ENCODE measurements at places on chromosomes 13 and 19.

DNA sequence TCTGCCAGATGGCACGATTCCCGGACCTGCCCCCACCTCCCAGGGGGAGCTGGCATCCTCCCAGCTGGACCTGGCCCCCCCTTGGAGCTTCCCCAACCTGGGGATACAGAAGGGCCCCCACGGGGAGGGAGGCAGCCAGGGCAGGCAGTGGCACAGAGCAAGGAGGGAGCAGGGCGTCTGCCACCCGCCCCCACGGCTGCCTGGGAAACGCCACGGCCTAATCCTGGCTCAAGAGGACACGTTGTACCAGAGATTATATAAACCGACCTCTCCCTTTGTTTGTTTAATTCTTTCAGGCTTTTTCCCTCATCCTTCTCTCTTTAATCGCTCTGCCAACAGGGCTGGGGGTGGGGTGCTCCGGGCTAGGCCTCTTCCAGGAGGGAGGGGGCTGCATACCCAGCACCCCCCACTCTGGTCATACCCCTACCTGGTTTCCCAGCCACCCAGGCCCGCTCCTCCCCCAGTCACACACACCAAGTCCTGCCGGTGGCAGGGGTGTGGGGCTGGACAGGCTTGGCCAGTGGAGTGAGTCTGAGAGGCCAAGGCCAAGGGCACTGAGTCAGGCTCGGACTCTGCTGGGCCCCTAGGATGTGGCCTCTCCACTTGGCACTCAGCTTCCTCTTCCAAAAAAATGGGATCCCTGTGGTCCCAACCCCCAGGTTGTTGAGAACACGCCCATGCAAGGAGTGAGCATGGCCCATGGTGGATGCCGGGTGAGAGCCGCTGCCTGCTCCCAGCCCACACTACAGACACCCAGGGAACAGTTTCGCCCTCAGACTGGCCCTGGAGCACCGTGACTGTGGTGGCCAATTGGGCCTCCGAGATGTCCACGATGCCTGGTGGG lies 29.5 kb upstream of the NFIC start:
- no peak for DNase-seq

DNA sequence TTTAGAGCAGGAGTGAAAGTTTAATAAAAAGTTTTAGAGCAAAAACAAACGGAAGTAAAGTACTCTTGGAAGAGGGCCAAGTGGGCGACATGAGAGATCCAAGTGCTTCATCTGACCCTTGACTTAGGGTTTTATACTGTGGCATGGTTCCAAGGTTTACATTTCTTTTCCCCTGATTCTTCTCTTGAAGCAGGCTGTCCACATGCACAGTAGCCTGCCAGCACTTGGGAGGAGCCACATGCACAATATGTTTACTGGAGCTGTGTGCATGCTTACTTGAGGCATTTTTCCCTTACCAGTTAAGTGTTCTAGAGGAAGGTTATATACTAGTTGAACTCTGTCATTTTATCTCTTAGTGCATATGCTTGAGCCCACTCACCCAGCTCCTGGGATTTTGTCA lies 295.6 kb downstream of the TBC1D4 start:
- no peak for DNase-seq

GRCh38 chr13:20974981-20975585 lies 72.5 kb upstream of the XPO4 start:
- DNase-seq: no peak

GRCh38 chr19:3145909-3146676 lies 10.3 kb downstream of the GNA15 start:
- no peak for DNase-seq

GRCh38 chr13:32314271-32315237 lies 609 bp downstream of the ZAR1L start:
- no peak for DNase-seq

GRCh38 chr19:51503286-51503817 lies 1.8 kb upstream of the SIGLEC12 start:
- DNase-seq: no peak

DNA sequence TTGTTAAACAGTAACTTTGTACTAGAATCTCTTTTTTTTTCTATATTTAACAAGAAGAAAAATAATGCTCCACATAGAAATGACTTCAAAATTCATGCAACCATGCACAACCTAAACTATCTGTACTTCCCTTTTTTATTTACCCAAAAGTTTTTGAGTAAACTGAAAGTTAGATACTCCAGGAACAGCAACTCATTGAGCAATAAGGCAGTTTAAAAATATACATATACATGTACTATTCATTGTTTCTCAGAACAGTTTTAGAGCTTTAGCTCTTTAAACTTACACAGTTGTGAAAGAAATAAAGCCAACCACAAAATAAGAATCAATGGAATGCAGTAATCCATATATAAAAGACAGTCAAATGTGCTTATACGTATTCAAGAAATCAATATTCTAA lies 39.2 kb downstream of the MTMR6 start:
- no peak for DNase-seq

DNA sequence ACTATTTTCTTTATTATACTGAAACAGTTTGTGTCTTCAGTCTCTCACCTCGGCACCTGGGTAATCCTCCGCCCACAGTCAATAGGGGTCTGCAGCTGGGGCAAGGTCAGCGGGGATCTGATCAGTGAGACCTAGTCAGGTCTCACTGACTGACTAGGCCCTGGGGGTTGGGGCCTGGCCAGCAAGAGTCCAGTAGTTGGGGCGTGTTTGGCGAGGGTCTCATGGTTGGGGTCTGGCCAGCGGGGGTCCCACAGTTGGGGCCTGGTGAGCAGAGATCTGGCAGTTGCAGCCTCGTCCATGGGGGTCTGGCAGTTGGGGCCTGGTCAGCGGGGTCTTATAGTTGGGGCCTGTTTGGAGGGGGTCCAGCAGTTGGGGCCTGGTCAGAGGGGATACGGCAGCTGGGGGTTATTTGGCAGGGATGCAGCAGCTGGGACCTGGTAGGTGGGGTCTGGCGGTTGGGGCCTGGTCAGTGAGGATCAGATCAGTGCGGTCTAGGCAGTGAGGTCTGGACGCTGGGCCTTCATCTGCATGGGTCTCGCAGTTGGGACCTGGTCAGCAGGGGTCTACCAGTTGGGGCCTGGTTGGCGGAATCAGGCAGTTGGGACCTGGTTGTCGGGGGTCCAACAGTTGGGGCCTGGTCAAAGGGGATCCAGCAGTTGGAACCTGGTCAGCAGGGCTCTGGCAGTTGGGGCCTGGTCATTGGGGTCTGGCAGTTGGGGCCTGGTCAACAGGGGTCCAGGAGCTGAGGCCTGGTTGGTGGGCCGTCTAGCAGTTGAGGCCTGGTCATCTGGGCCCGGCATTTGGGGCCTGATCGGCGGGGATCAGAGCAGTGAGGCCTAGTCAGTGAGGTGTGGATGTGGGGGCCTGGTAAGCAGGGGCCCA lies 61.1 kb upstream of the TPM4 start:
- no peak for DNase-seq

DNA sequence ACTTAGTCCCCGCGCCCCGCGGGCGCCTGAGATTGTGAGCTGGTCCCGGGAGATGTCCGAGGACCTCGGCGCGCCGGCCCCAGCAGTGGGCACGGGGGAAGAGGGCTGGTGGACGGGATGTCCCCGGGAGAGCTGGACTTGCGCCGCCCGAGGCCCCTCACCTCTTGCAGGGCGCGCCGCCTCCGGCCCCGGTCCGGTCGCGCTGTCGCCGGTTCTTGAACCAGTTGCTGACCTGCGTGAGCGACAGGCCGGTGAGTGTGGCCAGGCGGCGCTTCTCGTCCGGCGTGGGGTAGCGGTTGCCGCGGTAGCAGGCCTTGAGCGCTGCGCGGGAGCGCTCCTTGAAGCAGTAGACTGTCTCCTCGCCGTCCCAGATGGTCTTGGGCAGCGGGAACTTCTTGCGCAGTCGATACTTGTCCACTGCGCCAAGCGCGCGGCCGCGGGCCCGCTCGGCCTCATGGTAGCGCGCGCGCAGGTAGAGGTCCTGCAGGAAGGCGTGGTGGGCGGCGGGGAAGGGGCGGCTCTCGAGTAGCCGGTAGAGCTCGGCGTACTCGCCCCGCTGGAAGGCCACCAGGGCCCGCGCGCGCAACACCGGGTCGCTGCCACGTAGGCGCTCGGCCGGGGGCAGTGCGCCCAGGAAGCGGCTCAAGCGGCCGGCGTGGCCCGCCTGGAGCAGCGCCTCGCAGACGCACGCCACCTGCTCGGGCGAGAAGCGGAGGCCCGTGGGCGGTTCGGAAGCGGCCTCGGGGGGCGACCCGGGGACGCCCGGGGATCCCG lies 984 bp downstream of the SIX5 start:
- DNase-seq: no peak

- no peak for DNase-seq
These were observed 61.1 kb downstream of the KCNC3 start for GRCh38 chr19:50268041-50268440.

DNA sequence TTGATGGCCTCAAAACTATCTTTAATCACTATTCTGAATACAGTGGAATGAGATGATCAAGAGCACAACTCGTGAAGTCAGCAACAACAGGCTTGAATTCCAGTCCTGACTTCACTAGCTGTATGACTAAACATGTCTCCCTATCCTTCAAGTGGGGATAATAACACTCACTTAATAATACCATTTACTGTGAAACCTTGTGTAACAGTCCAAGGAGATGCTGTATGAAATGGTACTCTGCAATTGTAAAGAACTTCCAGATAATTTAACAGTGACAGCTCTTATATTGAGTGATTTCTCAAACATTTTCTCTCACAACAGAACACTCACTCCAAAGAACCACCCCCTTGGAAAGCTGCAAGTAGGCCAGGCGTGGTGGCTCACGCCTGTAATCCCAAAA lies 823.1 kb downstream of the DIAPH3 start:
- DNase-seq: no peak

DNA sequence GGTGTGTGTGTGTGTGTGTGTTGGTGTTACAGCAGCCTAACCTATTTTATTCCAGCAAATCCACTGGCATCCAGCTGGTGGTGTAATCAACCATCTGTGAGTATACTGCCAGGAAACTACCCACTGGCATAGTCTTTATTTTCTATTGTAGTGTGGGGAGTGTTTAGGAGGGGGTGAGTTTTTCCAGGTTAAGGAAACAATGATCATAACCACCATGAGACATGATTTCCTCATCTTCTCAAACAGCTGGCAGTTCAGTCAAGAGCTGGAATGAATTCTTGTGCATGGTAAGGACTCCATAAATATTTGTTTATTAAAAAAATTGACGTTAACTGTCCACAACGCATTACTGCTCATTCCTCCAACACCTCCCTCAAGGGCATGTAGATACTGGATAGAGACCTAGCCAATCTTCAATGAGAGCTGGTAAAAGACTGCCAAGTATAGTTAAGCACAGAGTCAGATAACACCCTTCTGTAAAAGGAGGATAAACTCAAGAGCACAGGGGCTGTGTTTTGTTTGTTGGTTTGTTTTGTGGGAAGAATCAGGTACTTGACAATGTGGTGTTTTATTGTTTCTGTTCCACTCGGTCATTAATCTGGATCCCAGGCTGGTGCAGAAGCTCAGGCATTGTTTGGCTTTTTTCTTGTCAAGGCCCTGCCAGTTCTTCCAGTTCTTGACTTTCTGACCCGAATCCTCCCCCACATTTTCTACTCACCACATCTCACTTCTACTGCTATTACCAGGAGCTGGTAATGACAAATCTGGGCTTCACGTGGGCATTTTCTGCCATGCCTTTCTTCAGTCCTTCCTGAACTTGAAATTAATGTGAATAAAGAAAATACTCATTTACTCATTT lies 31.6 kb upstream of the SLC46A3 start:
- DNase-seq: no peak

GRCh38 chr13:106520251-106521054 lies 15.0 kb downstream of the EFNB2 start:
- no peak for DNase-seq

GRCh38 chr13:78600280-78600883 lies 3.0 kb downstream of the POU4F1 start:
- no peak for DNase-seq

DNA sequence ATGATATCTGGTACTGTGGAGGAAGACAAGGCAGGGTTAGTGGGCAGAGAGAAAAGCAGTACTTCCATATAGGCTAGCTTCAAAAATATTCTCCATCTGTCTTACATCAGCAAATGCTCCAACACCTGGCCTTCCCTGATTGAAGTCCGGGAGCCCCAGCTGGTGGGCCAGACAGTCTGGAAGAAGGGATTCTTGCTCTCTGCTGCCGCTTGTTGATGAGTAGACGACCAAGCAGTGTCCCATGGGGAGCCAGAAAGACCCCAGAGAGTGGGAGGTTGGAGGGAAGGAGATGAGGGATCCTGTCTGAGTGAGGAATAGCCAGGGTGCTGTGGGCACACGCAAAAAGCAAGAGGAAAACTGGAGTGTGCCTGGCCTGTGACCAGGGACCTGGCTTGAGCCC lies 95.1 kb downstream of the ATP8A2 start:
- DNase-seq: no peak

DNA sequence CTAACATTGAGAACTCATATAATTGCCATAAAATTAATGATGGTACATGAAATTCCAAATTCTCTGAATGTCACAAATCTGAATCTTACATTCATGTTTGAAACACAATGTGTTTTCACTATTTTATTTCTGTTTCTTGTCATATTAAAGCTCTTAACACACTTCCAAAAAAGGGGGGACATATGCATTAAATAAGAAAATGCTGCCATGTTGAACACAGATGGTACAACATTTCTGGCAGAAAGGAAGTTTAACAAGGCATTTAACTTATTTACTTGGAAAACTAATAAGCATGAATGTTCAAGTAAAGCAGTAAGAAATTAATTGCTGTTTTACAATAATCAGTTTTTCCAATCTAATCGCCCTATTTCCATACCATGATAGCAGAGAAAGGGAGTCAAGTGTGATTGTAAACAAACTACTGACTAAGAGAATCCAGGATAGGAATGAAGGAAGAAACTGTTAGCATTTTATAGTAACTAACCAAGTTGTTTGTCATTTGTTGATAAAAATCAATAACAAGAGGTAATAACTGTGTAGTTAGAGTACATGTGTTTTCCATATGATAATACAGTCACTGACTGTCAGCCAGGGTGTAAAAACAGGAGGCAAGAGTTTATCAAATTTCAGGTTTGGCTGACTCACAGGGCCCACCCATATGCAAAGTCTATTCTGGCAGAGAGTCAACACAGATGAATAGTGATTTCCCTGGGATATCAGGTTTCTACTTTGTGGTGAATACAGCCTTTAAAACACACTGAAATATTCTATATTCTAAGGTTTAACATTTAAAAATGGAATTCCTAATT lies 5.7 kb upstream of the FOXO1 start:
- peak; percentile 94 for DNase-seq

DNA sequence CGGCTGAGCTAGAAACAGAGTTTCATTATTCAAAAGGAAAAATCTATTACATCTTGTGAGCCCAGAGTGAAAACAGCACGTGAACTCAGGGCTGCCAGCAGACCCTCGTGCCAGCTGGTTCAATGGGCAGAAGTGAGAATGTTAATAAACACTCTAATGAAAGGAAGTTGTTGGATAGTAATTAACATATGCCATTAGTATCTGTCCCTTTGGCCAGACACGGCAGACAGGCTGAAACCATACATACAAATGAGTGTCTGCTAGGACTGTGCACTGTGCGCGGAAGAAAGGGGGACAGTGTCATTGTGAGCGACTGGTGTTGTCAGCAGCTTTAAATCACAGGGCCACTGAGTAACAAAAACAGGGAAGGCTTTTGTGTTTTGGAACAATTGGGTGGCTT lies 121.9 kb upstream of the TSC22D1 start:
- DNase-seq: no peak

Measured in NCI-H526 treated with DMSO at 0.1 percent for 48 hours (cell line).